ENCODE measurements at places on chromosomes 5 and 9.

DNA sequence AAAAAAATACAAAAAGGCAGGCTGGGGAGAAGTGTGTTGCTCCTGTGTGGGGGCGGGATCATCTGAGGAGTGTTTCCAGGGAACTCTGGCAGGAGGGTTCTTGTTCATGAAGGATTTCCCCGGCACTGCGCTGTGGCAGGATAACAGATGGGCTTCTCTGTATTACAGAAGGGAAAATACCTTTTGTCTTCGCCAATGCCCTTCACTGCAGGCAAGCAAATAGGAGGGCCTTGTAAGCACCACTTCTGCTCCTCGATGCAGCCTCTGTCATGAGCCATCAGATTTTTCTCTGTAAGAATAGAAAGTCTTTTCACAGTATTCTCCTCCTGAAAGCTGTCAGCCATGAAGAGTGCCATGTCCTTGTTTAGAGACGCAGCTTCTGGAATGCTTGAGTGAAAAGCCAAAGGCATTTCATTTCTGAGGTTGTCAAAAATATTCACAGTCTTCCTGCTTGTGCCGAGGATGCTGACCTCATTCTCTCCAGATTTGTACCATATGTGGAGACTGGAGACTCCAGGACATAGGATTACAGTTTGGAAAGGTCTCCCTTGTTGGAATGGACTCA lies 294.0 kb downstream of the YTHDC2 start:
- DNase-seq = peak; percentile 69

DNA sequence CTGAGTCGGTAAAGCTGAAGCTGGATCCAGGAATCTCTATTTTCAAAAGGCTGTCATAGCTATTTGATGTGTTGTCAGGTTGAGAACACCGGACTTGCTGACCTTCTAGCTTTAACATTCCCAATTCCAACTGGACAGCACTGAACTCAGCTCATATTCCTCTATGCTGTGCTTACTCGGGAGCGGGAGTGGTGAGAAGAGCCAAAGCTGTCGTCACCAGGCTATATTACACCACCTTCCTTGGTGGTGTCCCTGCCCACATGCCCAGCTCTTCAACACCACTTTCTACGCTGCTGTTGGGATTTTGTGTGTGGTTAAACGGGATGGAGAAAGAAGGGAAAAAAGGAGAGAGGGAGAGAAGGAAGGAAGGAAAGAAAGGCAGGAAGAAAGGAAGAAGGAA lies 653.6 kb downstream of the RAB3C start:
- DNase-seq = peak; percentile 64

DNA sequence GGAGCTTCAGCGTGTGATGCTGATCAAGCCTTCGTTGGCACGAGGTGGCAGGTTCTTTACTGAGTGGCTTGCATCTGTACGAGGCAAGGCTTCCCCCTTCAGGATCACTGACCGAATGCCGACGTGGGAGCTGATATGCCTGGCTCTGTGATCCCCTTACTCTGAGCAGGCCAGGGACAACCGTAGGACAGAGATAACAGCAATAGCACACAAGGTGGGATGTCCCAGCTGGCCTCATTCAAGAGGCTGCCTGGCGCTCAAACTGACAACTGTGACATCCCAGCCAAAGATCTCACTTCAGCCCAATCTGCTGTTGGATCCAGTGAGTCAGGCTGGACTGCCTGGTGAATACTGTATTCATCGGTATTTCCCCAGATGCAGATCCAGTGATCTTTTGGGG lies 199.4 kb upstream of the PANK3 start:
- DNase-seq = no peak

DNA sequence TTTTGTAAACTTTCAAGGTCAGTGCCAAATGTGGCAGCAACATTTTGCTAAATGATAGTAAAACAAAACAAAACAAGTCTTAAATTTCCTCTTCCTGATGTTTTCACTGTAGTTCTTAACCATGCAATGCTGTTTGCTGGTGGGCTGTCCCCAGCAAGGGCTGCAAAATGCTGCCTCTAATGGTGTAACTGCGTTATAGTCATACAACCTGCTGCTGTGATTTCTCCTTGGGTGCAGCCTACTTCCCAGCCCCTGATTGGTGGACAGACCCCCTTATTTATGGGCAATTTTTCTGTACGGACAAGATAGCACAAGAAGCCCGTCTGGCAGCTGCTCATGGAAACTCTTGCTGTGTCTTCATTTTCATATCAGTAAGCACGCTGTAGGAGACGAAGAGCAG lies 26.6 kb upstream of the PIP5K1B start:
- no peak for DNase-seq

GRCh38 chr5:61182449-61182848 lies 20.2 kb upstream of the SMIM15 start:
- no peak for DNase-seq

GRCh38 chr5:180104168-180104530 lies 32.6 kb upstream of the RNF130 start:
- no peak for DNase-seq

DNA sequence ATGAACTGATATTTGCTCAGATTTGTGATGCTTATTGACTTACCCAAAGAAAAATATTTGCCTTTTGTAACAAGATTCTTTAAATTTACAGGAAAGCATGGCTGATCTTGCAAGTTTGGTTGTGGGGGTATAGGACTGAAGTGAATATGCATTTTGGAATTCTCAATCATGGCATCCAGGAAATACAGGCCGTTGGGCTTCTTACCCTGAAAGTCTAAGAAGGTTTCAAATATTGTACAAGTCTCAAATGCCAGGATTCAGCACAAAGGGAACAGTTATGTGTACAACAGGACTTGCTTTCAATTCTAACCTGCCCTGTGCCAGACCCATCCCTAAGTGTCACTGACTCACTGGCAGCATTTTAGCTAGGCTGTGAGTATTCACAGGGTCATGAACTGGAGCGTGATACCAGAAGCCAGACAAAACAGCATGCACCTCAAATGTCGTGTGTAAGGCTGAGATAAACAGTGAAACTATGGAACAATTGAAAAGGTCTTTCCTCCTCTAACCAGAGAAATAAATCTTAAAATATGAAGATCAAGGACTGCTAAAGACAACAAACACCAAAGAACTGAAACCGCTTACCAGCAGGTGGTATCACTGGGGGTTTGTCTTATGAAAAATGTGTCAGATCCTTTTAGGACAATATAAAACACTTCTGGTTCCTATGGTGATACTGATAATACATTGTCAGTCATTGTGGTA lies 168.6 kb upstream of the RGMB start:
- no peak for DNase-seq

DNA sequence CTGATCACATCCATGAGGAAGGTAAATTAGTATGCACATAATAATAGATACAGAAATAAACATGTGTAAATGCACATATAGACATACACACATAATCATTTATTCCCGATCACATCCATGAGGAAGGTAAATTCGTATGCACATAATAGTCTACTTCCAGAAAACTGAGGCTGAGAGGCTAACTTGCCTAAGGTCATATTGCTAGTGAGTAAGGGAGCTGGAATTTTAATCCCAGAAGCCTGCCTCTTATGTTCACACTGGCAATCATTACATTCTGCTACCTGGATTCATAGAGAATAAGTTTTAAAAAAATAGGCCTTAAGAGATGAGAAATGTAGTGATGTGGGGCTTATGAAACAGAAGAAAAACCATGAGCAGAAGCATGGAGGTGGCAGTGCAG lies 716.3 kb downstream of the BRINP1 start:
- no peak for DNase-seq

DNA sequence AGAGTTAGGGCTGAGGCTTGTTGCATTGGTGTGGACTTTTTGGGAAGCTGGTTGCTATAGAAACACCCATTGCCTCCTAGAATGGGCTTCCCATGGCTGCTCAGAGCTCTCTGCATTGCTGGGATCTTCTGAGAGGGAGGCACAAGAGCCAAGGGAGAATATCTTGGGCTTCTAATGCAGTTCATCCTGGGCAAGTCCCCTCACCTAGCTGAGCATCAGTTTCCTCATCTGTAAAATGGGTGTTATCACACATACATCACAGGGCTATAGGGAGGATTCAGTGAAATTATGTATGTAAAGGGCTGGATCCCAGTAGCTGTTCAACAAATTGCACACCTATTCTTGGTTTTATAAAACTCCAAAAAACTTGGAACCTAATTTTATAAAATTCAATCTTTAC lies 106.1 kb upstream of the ALDH1B1 start:
- DNase-seq = no peak

- no peak for DNase-seq
Observed at GRCh38 chr5:128144491-128144890, 60.9 kb downstream of the SLC12A2 start.

DNA sequence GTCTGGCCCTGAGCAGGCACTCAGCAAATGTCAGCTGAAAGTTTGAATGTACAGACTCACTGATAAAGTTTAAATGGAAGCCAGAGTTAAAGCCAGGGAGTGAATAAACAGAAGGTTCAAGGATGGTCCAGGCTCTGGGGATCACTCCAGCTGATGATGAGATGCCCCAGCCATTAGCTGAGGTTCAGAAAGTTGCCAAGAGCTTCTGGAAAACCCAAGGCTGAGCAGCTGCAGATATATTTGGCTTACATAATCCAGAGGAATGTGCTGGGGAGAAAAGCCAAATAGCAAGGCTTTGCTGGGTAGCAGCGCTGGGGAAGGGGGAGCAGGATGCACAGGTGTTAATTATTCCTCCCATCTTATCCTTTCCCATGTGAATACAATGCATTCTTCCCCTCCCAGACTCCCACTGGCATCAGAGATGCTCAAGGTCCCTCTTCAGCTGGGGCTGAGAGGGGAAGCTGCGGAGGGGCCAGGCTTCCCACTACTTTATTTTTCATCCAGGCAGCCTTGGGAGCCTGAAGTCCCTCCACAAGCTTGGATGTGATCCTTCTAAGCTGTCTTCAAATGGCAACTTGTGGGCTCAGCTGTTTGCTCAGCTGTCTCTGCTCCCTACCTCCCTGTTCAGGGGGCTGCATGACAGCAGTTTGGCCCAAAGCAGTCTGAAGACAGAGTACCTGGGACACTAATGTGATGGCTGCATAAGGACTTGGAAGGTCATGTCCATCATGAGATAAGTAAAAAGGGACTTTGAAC lies 341.2 kb downstream of the TRIM32 start:
- no peak for DNase-seq
